Astrocyte of the spinal cord (primary cell): ENCODE measurements at places on chromosomes 6 and 20.

DNA sequence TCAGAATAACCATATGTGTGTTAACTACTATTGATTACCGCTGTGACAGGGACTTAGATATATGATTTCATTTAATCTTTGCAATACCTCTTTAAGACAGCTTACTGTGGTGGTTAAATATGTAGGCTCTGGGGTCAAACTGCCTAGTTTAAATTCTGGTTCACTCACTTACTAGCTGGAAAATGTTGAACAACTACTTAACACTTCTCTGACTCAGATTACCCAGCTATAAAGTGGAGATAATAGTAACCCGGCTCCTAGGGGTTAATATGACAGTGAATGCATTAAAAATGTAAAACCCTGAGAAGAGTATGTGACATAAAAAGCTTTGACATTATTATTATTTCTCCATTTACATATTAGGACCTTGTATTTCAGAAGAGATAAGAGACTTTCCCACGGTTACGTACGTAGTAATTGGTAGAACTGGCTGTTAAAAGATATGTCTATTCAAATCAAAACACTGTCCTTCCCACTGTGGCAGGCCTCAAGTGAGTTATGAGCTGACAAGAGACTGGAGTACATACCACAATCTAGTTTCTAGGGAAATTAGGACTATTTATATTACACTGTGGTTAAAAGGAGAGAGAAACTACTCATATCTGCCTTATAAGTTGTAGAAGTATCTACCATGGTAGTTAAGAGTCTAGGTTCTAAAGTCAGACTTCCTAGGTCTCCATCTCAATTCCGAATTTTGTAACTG lies 4.4 kb upstream of the PLCB1 start:
- DNase-seq, result no peak

DNA sequence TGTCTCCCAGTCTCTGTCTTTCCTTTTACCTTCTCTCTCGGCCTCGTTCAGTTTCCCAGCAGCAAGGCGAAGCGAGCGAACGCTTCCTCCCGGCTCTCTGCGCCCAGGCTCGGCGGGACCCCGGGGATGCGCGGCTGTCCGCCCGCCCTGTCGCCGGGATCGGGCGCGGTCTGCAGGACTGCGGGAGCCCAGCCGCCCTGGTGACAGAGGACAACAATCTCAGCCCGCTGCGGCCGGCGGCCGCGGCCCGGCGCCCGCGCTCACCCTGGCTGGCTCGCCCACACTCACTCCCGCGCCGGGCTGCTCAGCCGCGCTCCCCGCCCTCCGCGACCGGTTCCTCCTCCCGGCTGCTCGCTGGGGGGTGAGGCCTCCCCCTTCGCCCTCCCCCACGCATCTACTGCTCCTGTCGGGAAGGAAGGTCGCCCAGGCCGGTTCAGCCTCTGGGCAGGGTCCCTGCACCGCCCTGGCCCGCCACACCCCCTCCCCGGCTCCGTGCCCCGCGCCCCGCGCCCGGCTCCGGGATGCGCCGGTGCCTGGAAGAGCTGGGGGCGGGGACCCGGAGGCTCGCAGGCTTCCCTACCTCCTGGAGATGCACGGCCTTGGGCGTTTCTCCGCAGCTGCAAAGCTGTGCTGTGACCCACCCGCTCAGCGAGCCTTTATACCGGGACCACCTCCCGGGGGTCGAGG lies 410 bp downstream of the SYNE1 start:
- DNase-seq, result peak; percentile 14

- DNase-seq, result no peak
These were observed 466.4 kb downstream of the PKHD1 start for GRCh38 chr6:51620971-51621370.

GRCh38 chr6:4776493-4777393 lies 539 bp downstream of the CDYL start:
- DNase-seq, result peak; percentile 33

DNA sequence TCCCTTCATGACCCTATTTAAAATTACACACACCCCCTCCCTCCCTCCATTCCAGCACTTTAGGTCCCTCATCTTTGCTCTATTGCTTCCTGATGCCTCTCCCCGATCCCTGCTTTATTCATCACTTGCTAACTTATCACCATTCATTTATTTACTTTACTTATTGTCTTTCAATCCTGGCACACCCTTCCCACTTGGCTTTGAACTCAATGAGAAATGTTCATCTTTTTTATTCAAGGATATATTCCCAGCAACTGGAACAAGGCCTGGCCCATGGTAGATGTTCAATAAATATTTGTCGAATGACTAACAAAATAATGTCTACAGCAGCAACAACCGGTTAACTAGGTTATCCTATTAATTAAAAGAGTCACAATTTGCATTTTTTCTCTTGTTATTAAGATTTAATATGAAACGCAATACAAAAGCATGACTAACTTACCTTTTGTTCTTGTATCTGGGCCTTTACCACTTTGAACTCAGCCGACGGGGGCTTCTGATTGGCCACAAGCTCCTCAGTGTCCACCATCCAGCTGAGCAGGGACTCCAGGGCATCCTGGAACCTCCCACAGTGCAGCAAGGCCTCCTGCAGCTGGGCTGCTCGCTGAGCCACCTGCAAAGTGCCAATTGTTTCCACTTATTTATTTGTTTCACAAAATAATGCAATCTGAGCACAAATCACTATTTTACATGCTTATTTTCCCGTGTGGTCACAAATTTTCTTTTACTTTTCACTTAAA lies 107.8 kb downstream of the DST start:
- DNase-seq, result no peak

DNA sequence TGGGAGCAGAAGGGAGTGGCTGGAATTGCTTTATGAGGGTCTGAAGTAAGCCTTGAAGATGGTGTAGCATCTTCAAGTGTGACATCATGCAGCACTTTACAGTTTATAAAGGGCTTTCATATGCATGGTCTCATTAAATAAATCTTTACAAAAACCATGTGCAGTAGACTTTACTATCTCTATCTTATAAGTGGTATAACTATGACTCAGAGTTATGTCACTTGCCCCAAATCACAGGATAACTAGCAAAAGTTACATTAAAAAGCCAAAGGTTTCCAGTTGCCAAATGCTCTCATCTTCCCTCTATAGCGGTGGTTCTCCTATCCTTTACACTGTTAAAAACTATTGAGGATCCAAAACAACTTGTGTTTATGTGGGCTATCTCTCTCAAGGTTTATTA lies 687.7 kb upstream of the MARCKS start:
- DNase-seq, result peak; percentile 36

DNA sequence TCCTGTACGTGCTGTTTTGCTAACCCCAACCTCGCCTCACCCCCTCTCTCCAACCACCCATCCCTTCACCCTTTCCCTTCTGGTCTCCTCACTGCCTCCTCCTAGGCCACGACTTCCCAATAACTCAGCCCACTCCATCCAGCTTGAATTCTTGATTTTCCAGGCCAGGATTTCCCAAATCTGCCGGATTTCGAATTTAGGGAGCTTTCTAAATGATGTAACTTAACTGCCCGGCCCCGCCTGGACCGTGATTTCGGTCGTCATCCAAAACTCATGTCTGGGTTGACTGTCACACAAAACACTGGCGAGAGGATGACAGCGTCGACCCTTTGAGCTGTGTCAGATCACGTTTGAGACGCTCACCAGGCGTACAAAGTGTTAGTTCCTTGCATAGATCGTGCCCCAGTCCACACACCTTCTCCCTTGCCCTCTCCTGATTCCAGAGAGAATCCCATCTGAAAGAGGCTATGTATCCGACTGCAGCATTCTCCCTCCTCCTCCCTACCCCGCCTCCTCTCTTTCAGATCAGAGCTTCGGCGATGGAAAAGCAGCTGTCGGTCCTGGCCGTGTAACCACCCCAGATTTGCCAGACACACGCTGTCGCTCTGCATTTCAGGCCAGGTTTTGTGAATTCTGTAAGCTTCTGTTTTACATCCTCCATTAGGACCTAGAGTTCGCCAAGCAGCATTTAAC lies 168.2 kb downstream of the GPX5 start:
- no peak for DNase-seq

- DNase-seq, result peak; percentile 39
These were observed 6.9 kb upstream of the HELZ2 start for GRCh38 chr20:63580796-63581461.

DNA sequence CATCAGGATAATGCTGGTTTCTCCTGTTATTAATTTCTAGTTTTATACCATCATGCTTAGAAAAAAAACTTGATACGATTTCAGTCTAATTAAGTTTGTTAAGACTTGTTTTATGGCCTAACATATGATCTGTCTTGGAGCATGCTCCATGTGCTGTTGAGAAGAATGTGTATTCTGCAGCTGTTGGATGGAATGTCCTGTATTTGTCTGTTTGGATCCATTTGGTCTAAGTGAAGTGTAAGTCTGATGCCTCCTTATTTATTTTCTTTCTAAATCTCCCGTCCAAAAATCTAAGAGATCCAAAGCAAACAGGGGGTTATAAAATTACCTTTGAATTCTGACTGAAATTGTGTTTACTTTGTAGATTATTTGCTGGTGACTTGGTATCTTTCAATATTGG lies 30.0 kb upstream of the PRND start:
- DNase-seq, result no peak

- no peak for DNase-seq
These were observed 135.3 kb upstream of the EEF1E1 start for GRCh38 chr6:8237668-8238067.

- DNase-seq, result no peak
These were observed 31.5 kb upstream of the TBC1D32 start for GRCh38 chr6:121365536-121366521.

DNA sequence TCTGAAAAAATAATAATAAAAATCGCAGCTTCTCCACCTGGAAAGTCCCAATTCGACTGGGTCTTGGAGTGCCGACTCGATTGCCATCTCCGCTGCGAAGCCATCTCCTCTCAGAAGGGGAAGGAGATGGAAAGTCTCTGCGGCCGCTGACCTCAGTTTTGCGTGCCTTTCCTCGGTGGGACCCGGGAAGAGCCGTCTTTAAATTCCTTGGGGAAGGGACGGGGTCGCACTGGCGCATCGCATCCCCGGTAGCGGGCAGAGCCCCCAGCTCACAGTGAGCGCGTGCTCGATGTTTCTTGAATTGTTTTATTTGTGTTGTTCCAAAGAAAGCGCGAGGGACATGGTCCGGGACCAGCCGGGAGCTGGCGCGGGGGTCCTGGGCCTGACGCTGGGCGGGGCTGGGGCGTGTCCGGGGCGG lies 270 bp upstream of the TIAM2 start:
- no peak for DNase-seq

DNA sequence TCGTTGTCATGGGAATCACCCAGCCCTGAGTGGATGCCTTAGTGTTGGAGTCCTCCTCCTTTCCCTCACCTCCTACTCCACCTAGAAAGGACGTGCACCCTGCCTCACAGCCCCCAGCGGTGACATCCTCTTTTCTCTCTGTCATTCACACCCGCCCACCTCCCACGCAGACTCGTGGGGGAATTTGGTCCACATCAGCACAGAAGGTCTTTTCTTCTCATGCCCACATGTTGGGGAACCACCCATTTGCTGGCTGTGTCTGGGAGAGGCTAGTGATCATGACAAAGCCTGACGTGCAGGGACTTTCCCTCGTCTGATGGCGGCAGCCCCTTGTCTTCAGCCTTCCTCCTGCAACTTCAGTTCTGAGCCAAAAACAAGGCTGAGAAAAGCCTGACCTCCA lies 96.0 kb upstream of the CNKSR3 start:
- DNase-seq, result no peak

- peak; percentile 95 for DNase-seq
These were observed 704.2 kb upstream of the CITED2 start for GRCh38 chr6:140078561-140079125.
